ENCODE measurements at places on chromosomes 2 and 18.

- no peak for DNase-seq
Observed at GRCh38 chr2:154455866-154456265, 242.6 kb upstream of the KCNJ3 start.

DNA sequence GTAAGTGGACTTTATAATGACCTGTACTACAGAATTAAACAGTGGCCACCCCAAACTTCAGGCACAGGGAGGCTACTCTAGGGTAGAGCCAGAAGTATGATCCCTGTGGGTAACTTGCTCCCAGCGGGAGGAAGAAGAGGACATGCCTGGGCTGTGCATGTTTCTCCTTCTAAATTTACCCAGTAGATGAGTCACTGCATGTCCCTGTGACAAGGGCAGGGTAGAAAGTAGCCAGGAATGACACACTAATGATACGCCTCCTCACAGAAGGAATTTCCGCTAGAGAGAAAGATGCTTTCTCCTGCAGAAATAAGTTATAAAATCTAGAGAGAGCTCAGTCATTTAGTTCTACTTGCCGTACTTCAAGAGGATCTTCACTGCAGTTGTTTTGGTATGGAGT, 7.5 kb downstream of the ACYP2 start:
- no peak for DNase-seq

GRCh38 chr2:230697676-230698075, 15.0 kb upstream of the CAB39 start:
- no peak for DNase-seq

DNA sequence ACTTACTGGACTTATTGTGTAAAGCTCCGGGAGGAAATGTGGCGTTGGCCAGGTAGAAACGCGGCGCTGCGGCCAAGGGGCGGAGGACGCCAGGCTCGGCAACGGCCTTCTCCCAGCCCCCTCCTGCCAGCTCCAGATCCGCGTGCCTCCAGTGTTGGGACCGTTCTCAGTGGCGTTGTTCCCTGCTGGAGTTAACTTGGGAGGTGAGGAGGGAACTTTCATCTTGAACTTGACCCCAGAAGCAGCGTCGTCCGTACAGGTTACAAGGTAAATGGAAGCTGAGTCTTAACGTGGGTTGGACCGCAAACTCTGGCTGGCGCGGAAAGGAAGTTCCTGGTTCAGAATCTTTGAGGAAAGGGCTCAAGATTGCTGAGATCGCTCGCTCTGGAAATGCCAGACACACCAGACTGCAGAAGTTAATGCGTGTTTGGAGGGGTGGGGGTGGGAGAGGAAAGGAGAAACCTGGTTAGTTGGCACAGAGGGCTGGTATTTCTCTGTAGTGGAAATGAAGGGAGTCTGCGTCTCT, 1.3 kb downstream of the TANC1 start:
- DNase-seq, result no peak

GRCh38 chr2:127149384-127149783, 42.4 kb upstream of the BIN1 start:
- no peak for DNase-seq

- no peak for DNase-seq
Observed at GRCh38 chr18:55328301-55328700, 259.7 kb downstream of the TCF4 start.

Data from posterior cingulate gyrus (tissue), 11 donors.